ENCODE measurements at places on chromosomes 7 and 10.
A peak's percentile ranks its signal among the peaks of the same experiment; 100 is the strongest.

DNA sequence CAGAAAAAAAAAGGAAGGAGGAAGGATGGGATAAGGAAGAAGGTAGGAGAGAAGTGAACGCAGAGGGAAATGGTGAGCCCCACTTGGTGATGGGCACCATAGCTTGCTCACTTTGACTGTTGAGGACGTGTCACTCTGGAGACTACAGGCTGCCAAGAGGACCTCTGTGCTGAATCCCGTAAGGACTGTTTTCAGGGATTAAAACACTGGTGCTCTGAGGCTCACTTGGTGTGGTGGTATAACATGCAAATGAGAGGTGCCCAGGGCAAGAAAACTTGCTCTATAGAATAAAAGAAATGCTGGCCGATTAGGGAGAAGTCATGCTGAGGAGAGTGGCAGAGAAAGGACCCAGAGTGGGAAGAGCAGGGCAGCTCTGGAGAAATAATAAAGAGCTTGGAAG, 5.3 kb upstream of the IL2RA start:
- DNase-seq: no peak

- DNase-seq: no peak
These were observed 81.0 kb upstream of the KMT2E start for GRCh38 chr7:104933022-104933421.

- no peak for DNase-seq
These were observed 290.5 kb downstream of the SORCS1 start for GRCh38 chr10:106873770-106874603.

DNA sequence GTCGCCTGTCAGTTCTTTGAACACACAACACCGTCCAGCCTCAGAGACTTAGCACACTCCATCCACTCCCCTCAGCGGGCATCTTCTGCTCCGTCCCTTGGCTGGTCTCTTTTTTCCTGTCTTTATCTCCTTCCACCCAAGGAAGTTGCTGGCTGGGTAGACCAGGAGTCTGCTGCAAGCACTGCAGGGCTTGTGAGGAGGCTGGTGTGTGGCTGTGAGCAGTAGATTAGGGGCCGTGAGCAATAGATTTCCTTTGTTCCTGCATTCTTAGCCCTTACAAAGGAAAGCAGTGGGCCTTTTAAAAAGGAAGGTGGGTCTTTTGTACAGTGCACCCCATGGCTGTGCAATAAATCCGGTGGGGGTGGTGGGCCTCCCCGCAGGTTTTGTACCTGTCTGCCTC, 100.3 kb upstream of the BTBD16 start:
- no peak for DNase-seq

GRCh38 chr10:43057231-43057711, 19.6 kb upstream of the RET start:
- no peak for DNase-seq

DNA sequence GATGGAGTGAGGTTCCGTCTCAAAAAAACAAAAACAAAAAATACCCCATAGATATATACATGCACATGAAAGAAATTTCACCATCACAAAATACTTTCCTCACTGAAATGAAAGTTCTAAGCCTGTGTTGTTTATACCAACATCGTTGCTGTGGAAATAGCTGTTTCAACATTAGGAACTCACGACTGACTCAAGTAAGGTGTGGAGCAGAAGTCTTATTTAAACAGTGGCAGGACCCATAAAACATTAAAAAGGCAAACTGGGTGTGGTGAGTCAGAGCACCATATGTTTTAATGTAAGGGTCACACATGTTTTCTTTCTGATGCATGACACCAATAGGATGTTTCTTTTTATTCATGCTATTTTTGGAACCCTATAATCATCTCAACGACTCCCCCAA, 48.3 kb downstream of the BAIAP2L1 start:
- no peak for DNase-seq

GRCh38 chr10:11165591-11166543, 148.2 kb downstream of the CELF2 start:
- DNase-seq: no peak

- DNase-seq: no peak
These were observed 234.4 kb upstream of the IMMP2L start for GRCh38 chr7:111796671-111797070.

GRCh38 chr7:80533287-80533686, 21.4 kb upstream of the GNAT3 start:
- no peak for DNase-seq

- DNase-seq: no peak
These were observed 137.7 kb downstream of the SEMA3C start for GRCh38 chr7:80781146-80781545.

DNA sequence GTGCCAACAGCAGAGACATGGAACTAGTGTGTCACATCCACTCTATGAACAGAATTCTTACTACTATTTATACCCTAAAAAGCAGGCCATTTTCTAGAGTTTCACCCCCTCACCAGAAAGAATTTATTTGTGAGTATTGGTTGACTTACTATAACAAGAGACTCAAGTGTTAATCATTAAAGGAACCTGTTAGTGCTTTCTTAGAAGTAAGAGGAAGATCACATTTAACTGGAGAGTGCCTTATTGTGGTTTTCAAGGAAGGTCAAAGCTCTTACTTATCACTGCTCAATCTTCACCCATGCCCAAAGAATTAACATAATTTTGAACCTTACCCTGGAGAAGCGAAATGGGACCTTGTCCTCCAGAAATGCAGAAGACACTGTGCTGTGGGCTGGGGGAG, 169.3 kb upstream of the PRSS1 start:
- no peak for DNase-seq

GRCh38 chr7:67522504-67522903, 525.9 kb downstream of the TYW1 start:
- DNase-seq: no peak

- no peak for DNase-seq
These were observed 116.1 kb downstream of the INSYN2A start for GRCh38 chr10:127080317-127080716.

GRCh38 chr7:35498416-35498815, 196.5 kb downstream of the HERPUD2 start:
- no peak for DNase-seq

DNA sequence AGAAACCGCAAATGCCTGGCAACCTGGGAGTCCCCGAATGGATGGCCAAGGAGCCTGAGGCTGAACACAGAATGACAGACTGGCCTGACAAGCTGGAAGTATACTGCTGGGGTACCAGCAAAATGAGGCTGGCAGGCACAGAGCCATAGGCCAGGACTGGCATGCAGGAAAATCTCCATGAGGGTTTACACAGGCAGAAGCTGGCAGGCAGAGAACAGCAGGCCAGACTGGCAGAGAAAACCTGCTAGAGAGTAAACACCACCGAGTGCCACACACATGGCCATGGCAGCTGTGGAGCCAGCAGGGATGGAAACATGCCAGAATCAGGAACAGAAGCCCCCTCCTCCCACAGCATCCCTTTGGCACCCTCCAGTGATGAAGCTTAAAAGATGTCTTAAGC, 63.4 kb downstream of the CRPPA start:
- DNase-seq: peak; percentile 88

GRCh38 chr10:119428789-119429188, 113.7 kb downstream of the RGS10 start:
- no peak for DNase-seq

DNA sequence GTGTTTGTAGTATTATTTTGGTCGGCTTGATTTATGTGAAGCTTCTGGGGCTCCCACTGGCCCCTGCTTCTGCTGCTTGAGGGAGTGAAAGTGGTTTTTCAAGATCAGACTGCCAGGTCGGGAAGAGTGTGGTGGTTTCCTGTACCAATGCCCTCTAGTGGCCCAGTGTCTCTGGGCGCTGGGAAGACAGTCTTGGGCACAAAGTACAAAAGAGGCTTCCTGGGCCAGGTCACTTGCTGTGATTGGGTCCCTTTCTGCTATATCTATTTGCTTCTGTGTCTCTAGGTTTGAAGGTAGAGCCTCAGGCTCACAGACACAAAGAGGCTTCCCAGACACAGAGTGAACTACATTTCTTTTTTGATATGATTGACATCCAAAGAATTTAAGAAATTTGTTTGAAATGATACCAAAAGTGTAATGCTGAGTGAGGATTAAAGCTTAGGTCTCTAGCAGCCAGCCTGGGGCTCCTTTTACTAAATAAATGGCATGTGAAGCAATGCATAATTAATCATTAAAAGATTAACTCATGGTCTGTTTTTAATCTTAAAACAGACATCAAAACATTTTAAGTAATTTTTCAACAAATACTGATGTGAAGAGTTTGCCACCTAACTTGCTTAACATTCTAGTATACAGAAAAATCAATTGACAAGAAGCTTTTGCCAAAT, 36.3 kb downstream of the ABCB1 start:
- peak; percentile 10 for DNase-seq

DNA sequence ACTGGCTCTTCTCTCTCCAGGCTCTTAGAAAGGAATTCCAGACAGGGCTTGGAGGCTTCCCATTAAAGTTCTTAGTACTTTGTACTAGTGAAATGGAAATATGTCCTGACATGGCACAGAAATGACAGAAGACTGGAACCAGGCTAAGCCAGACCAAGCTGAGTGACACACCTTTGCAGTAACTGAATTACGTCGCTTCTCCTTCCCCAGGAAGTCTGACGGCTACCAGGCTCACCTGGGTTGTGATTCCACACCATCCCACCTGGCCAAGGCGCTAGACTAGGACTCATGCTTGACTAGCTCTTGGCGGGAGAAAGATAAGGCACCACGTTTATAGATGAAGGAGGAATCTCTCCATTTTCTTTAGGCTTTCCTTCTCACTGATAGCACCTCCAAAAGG, 50.7 kb upstream of the KCNIP2 start:
- no peak for DNase-seq

- DNase-seq: no peak
These were observed 164.3 kb downstream of the BUB3 start for GRCh38 chr10:123318516-123318915.

DNA sequence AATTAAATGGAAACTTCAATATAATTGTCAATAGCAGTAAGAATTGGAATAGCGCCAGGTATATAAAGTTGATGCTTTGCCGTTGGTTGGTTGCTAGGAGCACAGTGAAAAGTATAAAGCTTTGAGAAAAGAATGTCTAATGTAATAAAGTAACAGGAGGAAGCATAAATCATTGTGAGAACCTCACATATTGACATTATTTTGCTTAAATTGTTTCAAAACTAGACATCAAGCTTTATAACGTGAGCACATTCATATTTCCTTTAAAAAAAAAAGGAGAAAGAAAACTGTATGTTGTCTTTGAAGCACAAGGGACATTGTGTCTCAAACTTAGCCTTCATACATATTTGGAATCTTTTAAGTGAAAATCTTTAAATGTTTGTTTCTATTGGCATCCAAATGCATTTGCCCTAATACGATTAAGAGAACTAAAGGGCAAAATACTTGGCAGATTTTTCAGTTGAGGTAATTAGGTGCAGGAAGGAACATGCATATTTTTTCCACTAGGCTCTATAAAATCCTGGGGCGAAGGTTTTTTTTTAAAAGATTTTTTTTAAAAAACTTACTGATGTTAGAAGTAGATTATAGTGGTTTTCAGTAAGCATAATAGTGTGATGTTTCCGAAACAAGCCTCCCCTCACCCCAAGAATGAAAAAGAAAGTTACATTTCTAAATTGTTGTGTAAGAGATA, 92.4 kb downstream of the ARID5B start:
- DNase-seq: peak; percentile 84

GRCh38 chr10:87658858-87659555, 671 bp upstream of the PAPSS2 start:
- DNase-seq: no peak

- peak; percentile 39 for DNase-seq
These were observed 171.4 kb upstream of the NUPR2 start for GRCh38 chr7:56287429-56288138.

DNA sequence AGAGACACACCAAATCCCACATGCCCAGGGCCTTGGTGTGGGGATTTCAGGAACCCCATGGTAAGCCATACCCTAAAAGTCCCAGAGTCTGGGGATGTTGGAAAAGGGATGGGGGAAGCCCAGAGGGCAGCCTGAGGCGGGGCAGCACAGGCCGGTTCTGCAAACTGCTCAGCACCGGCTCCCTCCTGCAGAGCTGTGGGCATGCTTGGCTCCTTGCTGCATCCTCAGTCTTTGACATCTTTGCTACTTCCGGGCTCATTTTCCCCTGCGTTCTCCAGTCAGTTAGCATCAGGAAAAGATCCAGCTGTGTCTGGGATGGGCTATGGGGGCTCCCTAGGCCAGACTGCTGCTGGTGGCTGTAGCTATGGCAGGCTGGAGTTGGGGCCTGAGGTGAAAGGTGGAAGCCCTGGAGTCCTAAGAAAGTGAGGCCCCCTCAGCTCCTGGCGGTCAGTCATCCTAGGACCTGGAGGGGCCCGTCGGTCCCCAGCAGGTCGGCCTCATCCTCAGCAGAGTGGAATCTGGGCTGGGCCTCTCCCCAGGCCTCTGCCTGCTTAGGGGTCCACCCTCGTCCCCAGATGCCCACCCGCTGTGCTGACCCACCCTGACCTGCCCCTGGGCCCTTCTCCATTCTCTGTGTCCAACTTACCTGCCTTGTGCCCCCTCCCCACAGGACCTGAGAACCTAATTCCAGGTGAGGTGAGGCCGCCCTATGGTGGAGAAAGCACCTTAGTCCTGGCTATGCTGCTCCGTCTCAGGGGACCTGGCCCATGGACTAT, 9.3 kb downstream of the TBATA start:
- no peak for DNase-seq

DNA sequence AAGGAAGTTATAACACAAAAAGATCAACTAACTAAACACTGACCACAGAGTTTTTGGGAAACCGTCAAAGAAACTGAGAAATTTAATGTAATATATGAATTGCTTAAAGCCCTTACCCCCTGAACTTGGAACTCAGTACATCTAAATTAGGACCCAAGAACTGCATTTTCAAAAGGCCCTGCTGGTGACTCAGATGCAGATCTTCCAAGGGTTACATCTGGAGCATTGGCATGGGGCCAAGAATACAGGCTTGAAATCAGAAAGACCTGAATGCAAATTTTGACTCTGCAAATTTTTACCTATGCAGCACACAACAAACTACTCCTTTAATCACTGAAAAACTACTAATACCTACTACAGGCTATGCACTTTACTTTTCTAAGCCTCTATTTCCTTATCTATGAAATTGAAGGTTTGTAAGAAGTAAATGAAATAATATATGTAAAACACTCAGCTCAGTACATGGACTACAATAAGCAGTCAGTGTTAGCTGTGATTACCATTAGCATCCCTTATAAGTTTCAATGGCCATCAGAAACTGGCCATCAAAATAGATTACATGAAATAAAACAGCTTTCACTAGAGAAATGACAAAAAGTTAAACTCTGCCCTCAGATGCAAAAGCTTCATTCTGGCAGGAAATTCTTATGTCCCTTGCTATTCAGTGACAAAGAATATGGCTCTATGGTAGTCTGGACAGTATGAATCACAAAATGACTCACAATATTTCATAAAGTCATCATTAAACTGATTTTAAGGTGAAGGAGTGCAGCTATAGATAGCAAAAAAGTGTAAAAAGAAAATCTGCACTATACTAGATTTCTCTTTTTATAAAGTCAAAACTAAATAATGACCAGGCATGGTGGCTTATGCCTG, 43.6 kb downstream of the NSUN6 start:
- no peak for DNase-seq

GRCh38 chr7:39306016-39306570, 260.1 kb upstream of the YAE1 start:
- no peak for DNase-seq

Measured in NCI-H1105 treated with DMSO at 0.1 percent for 48 hours (cell line).